ENCODE measurements at places on chromosomes 11 and 22.

- no peak for DNase-seq
Observed at GRCh38 chr11:111566324-111566723, 25.8 kb downstream of the LAYN start.

DNA sequence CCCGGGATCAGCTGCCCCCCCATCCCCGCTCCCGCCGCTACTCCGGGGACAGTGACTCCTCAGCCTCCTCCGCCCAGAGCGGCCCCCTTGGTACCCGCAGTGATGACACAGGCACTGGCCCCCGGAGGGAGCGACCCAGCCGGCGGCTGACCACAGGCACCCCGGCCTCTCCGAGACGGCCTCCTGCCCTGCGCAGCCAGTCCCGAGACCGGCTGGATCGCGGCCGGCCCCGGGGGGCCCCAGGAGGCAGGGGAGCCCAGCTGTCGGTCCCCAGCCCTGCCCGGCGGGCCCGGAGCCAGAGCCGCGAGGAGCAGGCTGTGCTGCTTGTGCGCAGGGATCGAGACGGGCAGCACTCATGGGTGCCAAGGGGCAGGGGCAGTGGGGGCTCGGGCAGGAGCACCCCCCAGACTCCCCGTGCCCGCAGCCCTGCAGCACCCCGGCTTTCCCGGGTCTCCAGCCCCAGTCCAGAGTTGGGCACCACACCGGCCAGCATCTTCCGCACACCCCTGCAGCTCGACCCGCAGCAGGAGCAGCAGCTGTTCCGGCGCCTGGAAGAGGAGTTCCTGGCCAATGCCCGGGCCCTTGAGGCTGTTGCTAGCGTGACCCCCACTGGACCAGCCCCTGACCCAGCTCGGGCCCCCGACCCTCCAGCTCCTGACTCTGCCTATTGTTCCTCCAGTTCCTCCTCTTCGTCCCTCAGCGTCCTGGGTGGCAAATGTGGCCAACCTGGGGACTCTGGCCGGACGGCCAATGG, 3.9 kb downstream of the RASL10A start:
- DNase-seq = no peak

DNA sequence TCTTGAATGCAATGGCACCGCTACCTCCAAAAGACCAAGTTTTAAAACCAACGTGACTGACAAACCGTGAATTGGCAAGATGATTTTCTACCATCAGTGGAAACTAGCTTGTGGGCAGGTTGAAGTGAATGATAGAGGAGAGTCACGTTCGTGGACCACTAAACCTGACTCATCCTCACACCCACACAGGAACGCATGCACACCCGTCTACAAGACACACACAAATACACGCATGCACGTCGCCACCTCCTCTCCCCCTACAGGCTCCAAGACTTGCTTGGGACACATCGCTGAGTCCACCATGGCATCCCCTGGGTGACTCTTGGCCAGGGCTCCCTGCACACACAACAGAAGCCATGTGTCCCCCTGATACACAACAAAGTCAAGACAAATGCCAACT, 14.4 kb downstream of the TMPRSS6 start:
- DNase-seq = no peak

GRCh38 chr11:69040581-69041260, 8.0 kb upstream of the TPCN2 start:
- DNase-seq = peak; percentile 61

DNA sequence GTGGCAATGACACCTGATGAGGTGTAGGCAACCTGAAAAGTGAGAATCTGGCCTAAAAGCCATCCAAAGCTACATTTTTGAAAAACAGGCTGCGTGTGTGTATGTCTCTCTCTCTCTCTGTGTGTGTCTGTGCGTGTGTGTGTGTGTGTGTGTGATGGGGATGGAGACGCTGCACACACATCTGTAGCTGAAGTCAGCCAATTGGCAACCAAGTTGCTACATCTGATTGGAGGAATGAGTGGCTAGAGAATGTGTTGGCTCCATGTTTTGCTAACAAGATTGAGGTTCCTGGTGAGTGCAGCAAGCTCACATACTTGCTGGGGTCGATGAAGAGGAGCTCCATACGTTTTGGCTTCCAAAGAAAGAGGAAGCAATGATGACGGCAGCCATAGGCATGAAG, 311.4 kb upstream of the NCAM1 start:
- DNase-seq = no peak

- no peak for DNase-seq
Observed at GRCh38 chr22:32901925-32902324, 100.4 kb downstream of the TIMP3 start.

GRCh38 chr22:38284042-38284402, 11.2 kb upstream of the TMEM184B start:
- peak; percentile 90 for DNase-seq

GRCh38 chr11:17005646-17006045, 8.6 kb downstream of the PLEKHA7 start:
- no peak for DNase-seq

GRCh38 chr11:66883016-66883965, 26.4 kb downstream of the LRFN4 start:
- peak; percentile 51 for DNase-seq

GRCh38 chr22:32336121-32336603, 21.5 kb upstream of the RFPL3 start:
- no peak for DNase-seq

DNA sequence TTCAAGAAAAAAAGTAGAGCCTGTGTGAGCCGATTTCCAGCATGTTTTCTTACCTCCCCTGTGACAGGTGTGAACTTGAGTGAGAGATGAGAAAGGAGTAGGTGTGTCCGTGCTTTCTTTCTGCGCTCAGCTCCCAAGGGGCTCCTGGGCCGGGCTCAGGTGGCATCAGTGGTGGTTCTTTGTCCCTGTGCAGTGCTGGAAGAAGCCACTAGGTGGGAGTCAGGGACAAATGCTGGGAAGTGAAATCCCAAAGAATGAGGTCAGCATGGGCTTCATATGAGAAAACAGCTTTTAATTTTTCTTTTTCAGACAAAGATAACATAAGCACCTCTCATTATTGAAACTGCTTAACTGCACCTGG, 57.8 kb downstream of the PPFIBP2 start:
- peak; percentile 79 for DNase-seq

- DNase-seq = no peak
Observed at GRCh38 chr11:117468888-117469287, 141.2 kb downstream of the CEP164 start.

All from cardiac fibroblast (primary cell).